Tibial nerve (tissue), 4 donors: ENCODE measurements at places on chromosomes 3 and 15. TPM values are rescaled to one million over a fixed set of nuclear protein-coding genes. Genes with fewer than 3 reads are reported as not detected.

Gene CASR
- not detected for total RNA-seq

Gene TMCO5A
- total RNA-seq, result not detected

Gene LMAN1L
- total RNA-seq, result 0.42 TPM

Gene HCN4
- not detected for total RNA-seq

Gene PAK6
- not detected for total RNA-seq

Gene AHSG
- total RNA-seq, result not detected
